ENCODE measurements at places on chromosomes 5 and 9. TPM values are rescaled to one million over a fixed set of nuclear protein-coding genes. Genes with fewer than 3 reads are reported as not detected.

DNA sequence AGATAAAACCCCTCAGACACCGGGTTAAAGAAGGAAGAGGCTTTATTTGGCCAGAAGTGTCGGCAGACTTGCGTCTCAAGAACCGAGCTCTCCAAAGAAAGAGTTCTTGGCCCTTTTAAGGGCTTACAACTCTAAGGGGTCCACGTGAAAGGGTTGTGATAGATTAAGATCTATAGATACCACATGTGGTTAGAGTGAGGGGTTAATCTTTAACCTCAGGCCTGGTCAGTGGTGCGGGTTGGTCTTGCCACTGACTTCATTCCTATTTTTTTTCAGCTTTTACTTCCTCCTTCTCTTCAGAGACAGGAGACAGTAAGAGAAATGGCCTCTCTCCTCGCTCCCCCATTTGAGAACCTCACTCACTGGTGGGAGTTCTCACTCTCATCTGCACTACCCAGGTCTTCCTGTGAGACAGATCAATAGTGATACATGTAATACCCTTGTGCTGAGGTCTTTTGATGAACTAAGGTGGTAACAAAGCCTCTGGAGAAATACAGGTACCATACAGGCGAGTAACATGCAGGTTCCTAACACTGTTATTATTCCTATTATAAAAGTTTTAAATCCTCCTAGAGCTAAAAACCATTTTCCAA lies 52.4 kb upstream of the COX7C start:
- no peak overlapping the region for H3K27ac ChIP-seq
- H3K4me3 ChIP-seq = no peak overlapping the region
- peaks cover 3% of the 10 kb centered on the region for H3K27me3 ChIP-seq

DNA sequence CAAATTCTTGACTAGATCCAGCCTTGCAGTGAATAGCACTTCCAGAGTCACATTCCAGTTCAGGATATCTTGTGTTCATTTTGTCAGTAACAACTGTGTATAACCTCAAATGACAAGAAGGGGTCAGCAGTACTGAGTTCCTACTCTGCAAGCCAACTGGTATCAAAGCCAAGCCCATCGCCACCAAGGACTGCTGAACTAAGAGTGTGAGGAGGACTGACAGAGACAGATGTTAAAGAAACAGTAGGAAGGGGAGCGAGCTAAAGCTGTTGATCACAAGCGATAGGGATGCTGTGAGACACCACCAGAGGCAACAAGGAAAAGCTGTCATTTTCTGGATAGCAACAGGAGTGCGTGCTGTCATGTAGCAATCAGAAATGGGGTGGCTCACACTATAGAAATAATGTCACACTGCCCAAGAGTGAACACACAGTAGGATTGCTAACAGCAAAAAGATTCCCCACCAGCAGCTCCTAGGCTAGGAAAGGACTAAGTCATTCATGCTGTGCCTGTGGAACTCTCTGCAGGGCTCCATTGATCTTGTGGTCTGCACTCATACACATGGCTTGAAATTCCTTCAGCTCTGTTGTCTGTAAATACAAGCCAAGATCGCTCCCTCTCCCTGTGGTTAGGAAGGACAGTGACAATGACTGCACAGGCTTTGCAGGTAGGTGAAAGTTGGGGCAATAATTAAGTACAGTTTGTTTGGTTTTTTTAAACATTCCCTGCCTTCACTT lies 658.6 kb downstream of the NR2F1-AS1 start:
- H3K4me3 ChIP-seq = no peak overlapping the region
- no peak overlapping the region for H3K27ac ChIP-seq
- DNase-seq = no peak
- no peaks in the 10 kb centered on the region for H3K36me3 ChIP-seq
- no peaks in the 10 kb centered on the region for H3K27me3 ChIP-seq

DNA sequence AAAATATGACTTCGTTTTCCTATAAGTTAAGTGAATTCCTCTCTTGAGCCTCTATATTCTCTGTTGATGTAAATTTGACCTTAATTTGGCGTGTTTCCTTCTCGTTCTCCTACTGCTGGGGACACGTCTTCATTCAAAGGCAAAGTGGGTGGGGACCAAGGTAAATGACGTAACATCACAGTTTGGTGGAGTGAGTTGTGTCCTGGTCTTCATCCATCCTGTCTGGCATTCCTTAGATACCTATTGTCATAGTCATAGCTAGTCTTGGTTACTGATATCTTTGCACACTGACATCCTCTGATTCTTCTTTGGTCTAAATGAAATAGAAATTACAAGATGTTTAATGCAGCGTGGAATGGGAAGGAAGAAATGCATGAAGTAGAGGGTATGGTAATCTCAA lies 108.5 kb downstream of the NNT start:
- H3K27me3 ChIP-seq = no peaks in the 10 kb centered on the region
- no peaks in the 10 kb centered on the region for H3K4me1 ChIP-seq
- DNase-seq = no peak
- no peaks in the 10 kb centered on the region for H3K36me3 ChIP-seq

NIM1K gene
- 0.67 TPM for total RNA-seq

CDC37L1 gene
- total RNA-seq = 11.1 TPM

DNA sequence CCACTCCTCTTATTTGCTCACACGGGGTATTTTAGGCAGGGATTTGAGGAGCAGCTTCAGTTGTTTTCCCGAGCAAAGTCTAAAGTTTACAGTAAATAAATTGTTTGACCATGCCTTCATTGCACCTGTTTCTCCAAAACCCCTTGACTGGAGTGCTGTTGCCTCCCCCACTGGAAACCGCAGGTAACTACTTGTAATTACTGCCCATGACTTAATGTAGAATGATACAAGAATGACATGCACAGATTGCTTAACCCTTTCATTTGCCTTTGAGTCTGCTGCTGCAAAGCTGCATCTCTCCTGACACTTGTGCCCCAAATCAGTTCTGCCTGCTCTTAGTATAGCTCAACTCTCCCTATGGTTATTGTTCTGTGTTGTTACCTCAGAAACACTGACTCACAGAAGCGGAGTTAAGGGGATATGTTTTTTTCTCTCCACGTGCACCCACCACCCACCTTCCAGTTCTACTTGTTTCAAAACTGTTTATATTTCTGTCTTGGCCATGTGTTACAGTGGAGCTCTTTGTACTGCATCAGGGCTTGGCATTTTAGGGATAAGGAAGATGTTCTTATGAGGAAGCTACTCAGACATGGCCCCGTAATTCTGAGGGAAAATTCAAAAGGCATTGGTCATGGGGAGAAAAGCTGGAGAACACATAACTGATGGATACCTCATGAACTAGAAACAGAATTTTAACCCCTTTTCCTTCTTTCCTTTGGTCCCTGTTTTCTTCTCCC lies 2.3 kb downstream of the ADRB2 start:
- DNase-seq = no peak
- H3K27ac ChIP-seq = no peak overlapping the region
- peaks cover 39% of the 10 kb centered on the region for H3K4me1 ChIP-seq
- no peaks in the 10 kb centered on the region for H3K36me3 ChIP-seq

- no peak for DNase-seq
- H3K27me3 ChIP-seq = no peaks in the 10 kb centered on the region
- no peaks in the 10 kb centered on the region for H3K36me3 ChIP-seq
- H3K4me1 ChIP-seq = no peaks in the 10 kb centered on the region
- H3K4me3 ChIP-seq = no peak overlapping the region
These were observed 287.7 kb downstream of the FER start for GRCh38 chr5:109035436-109035835.

DNA sequence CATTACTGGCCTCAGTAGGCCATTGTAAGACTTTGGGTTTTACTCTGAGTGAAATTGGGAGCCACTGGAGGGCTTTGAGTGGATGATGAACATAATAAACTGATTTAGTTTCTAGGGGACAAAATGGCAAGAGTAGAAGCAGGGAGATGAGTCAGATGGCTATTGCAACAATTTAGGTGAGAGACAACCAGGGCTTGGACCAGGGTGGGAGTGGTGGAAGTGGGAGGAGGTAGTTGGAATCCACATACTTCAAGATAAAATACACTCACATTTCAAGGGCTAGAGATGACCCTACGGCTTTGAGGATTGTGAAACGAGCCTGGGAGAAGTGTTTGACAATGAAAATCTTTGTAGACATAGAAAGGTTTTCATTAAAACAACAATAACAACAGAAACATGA lies 136.3 kb downstream of the ACTBL2 start:
- no peak overlapping the region for H3K27ac ChIP-seq
- H3K36me3 ChIP-seq = no peaks in the 10 kb centered on the region
- H3K27me3 ChIP-seq = no peaks in the 10 kb centered on the region
- no peaks in the 10 kb centered on the region for H3K4me1 ChIP-seq

- H3K4me1 ChIP-seq = peaks cover 58% of the 10 kb centered on the region
- H3K4me3 ChIP-seq = no peak overlapping the region
- H3K27me3 ChIP-seq = peaks cover 4% of the 10 kb centered on the region
- no peaks in the 10 kb centered on the region for H3K36me3 ChIP-seq
These were observed 55.3 kb downstream of the GADD45G start for GRCh38 chr9:89659891-89660685.

DNA sequence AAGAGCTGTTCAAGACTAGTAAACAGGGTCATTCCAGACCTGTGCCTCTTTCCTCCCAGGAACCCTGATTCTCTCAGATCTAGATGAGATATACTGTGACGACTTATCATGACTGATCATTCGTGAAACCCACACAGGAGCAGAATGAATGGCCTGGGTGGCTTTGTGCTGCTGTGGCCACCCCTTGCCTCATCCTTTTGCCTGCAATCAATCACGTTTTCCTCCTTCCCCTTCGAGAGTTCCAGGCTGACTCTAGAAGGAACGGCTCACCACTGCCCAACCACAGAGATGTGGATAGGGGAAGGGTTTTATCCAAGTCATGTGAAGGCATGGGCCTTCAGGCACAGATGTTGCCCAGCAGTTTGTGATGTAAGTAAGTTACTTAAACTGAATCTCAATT lies 5.8 kb downstream of the ANXA6 start:
- DNase-seq = peak; percentile 33
- peaks cover 95% of the 10 kb centered on the region for H3K4me1 ChIP-seq
- H3K27me3 ChIP-seq = no peaks in the 10 kb centered on the region
- peak overlapping the region; percentile 96 for H3K27ac ChIP-seq

IGIP gene
- total RNA-seq = 3.5 TPM

GRCh38 chr9:23665635-23666034 lies 160.4 kb downstream of the ELAVL2 start:
- no peak for DNase-seq
- no peaks in the 10 kb centered on the region for H3K27me3 ChIP-seq
- H3K27ac ChIP-seq = no peak overlapping the region
- H3K36me3 ChIP-seq = no peaks in the 10 kb centered on the region
- no peaks in the 10 kb centered on the region for H3K4me1 ChIP-seq
- H3K4me3 ChIP-seq = no peak overlapping the region

DNA sequence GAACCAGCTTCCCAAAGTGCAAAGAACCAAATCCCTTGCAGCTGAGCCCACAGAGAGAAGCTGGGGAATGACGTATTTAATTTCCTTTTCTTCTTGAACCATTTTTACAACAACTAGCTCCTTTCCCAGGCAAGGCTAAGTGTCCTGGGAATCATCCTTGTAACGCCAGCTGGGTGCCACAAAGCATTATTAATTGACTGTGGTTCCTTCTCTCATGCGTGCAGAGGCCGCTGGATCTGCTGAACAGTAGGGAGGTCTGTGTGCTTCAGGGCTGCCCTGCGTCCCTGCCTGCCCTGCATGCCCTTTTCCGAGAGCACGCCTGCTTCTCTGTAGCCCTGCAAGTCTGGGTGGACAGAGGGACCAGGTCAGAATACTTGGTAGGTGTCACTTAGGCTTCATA lies 124.1 kb upstream of the OTULINL start:
- no peak overlapping the region for H3K27ac ChIP-seq
- no peaks in the 10 kb centered on the region for H3K4me1 ChIP-seq
- no peaks in the 10 kb centered on the region for H3K36me3 ChIP-seq
- no peaks in the 10 kb centered on the region for H3K27me3 ChIP-seq
- no peak for DNase-seq

- no peaks in the 10 kb centered on the region for H3K27me3 ChIP-seq
- no peaks in the 10 kb centered on the region for H3K36me3 ChIP-seq
- no peak overlapping the region for H3K4me3 ChIP-seq
- no peak for DNase-seq
- no peaks in the 10 kb centered on the region for H3K4me1 ChIP-seq
- no peak overlapping the region for H3K27ac ChIP-seq
These were observed 114.3 kb downstream of the CRB2 start for GRCh38 chr9:123470121-123470782.

- H3K27me3 ChIP-seq = no peaks in the 10 kb centered on the region
- no peak overlapping the region for H3K4me3 ChIP-seq
- H3K27ac ChIP-seq = no peak overlapping the region
- DNase-seq = no peak
These were observed 724.0 kb upstream of the ZNF608 start for GRCh38 chr5:125470280-125470902.

DNA sequence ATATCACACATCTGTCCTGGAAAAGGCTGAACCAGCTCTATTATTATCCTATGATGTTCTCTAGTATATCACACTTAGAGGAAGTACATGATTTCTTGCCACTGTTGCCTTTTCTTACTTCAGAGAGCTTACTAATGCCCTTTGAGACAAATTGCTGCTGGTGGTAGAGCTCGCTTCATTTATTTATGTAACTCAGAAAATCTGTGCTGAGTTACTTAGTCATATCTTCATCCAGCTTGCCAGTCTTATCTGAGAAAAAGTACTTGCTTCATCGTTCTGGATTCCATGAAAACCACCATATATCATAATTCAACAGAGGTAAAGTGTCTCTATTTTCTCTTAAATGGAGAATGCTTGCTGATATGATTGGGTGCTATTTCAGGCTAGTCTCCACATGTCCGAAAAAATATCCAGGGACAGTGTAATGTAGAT lies 26.6 kb downstream of the PTPDC1 start:
- no peak for DNase-seq
- H3K4me1 ChIP-seq = peaks cover 4% of the 10 kb centered on the region
- no peak overlapping the region for H3K27ac ChIP-seq
- no peaks in the 10 kb centered on the region for H3K36me3 ChIP-seq

- DNase-seq = no peak
- no peaks in the 10 kb centered on the region for H3K36me3 ChIP-seq
- H3K27ac ChIP-seq = no peak overlapping the region
- H3K27me3 ChIP-seq = no peaks in the 10 kb centered on the region
- H3K4me1 ChIP-seq = no peaks in the 10 kb centered on the region
These were observed 402.7 kb upstream of the ZNF608 start for GRCh38 chr5:125149110-125149509.

TMOD1 gene
- 0.81 TPM for total RNA-seq

PCDHGB2 gene
- total RNA-seq = 0.93 TPM

GRCh38 chr5:94562327-94562971 lies 56.0 kb downstream of the KIAA0825 start:
- H3K4me1 ChIP-seq = no peaks in the 10 kb centered on the region
- no peaks in the 10 kb centered on the region for H3K36me3 ChIP-seq
- DNase-seq = no peak
- H3K27ac ChIP-seq = no peak overlapping the region
- no peak overlapping the region for H3K4me3 ChIP-seq

DNA sequence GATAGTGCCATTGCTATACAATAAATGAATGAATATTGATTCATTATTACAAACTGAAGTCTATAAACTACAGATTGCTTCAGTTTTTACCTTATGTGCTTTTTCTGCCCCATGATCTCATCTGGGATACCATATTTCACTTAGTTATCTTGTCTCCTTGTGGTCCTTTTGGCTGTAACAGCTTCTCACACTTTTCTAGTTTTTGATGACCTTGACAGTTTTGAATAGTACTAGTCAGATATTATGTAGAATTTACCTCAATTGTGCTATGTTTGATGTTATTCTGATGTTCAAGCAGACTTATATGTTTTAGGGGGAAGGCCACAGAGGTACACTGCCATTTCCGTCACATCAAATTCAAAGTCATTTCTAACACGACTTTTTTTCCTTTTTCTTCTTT lies 2364.3 kb upstream of the ACO1 start:
- no peak for DNase-seq
- no peaks in the 10 kb centered on the region for H3K4me1 ChIP-seq
- no peaks in the 10 kb centered on the region for H3K27me3 ChIP-seq
- no peaks in the 10 kb centered on the region for H3K36me3 ChIP-seq
- no peak overlapping the region for H3K27ac ChIP-seq
- H3K4me3 ChIP-seq = no peak overlapping the region

All from activated T-helper 1 cell treated with anti-CD3 and anti-CD28 coated beads, Interleukin-12 subunit alpha, Interleukin-12 subunit beta, Interleukin-2, Interleukin-4 antibody, amounts not matched to agents 30 ng/mL and 10 ng/mL and 1 ng/mL, durations not matched to agents 14 hours and 24 hours and 36 hours (primary cell).